Skeletal muscle cell (primary cell): ENCODE measurements at places on chromosomes 2 and 18.

- DNase-seq = no peak
Measured at GRCh38 chr2:174552880-174553279, 44.7 kb downstream of the WIPF1 start.

DNA sequence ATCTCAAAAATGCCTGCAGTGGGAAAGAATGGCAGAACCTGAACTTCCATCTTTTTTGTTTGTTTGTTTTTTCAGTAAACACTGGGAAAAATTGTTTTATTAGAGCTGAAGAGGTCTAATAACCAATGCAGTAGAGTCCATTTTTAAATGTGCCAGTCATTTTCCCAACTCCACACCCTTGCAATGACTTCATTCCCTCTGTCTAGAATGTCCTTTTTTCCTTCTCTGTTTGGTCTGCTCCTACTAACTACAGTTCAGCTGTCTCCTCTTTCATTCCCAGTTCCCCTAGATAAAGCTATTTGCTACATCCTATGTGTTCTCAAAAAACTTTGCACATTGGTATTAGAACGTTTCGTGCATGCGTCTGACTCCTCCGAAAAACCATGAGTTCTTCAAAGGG, 9.3 kb upstream of the RAPH1 start:
- no peak for DNase-seq

- no peak for DNase-seq
Measured at GRCh38 chr2:119426801-119427395, 4.8 kb upstream of the TMEM37 start.

- no peak for DNase-seq
Measured at GRCh38 chr18:634551-635045, 22.9 kb upstream of the TYMS start.

DNA sequence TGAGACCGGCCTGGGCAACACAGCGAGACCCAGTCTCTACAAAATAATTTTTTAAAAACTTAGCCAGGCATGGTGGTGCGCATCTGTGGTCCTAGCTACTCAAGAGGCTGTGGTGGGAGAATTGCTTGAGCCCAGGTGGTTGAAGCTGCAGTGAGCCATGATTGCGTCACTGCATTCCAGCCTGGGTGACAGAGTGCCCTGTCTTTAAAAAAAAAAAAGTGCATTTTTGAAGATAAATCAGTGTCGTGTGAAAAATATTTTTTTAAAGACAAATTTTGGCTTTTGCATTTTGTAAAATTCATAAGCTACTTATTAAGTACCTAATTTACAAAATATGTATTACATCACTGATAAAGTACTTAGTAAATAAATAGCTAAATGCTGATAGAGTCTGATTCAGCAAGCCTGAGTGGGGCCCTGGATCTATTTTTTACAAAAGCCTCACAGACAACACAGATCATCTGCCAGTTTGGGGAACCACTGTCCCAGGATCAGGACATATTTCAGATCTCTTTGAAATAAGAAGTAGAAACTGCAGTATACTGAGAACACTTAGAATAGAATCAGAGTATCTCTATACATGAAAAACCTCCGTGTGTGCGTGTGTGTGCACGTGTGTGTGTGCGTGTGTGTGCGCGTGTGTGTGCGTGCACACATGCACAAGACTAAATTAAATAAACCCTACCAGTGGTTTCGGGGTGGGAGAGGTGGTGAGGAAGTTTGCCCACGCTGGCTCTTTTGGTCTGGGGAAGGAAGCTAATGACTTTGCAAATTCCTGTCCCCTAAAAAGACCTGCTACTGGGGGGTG, 61.6 kb downstream of the AAK1 start:
- DNase-seq = no peak

GRCh38 chr2:31528823-31529222, 51.9 kb downstream of the SRD5A2 start:
- no peak for DNase-seq

- DNase-seq = no peak
Measured at GRCh38 chr2:174833737-174834136, 69.5 kb upstream of the CHRNA1 start.

- no peak for DNase-seq
Measured at GRCh38 chr2:145110668-145111356, 590.9 kb upstream of the ZEB2 start.

DNA sequence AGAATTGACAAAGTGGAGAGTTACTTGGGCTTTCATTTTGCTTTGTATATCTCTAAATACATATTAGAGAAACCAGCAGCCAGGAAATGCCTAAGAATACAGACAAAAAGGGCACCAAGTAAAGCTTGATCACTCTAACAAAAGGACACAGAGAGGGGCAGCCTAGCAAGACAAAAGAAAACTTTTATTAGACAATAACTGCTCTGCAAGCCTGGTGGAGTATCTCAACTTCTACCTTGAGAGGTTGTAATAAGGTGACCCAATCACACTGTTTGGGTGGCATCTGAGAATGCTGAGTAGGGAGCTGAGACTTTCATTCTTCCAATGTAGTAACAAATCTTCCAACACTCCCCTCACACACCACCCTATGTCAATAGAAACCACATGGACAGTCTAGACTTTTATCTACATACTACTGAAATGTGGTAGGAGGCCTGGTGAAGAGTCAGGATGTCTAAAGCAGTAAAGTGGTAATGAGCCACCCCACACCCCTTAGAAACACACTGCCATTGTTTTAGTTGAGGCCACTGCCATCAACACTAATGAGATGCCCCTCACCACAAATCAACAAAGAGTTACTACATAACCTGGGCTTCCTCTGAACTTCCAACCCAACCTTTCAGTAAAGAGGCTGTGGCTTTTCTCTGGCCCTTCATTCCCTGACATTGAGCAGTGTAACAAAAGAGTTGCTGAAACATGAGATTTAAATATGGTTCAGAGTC, 726.7 kb upstream of the POU3F3 start:
- no peak for DNase-seq

DNA sequence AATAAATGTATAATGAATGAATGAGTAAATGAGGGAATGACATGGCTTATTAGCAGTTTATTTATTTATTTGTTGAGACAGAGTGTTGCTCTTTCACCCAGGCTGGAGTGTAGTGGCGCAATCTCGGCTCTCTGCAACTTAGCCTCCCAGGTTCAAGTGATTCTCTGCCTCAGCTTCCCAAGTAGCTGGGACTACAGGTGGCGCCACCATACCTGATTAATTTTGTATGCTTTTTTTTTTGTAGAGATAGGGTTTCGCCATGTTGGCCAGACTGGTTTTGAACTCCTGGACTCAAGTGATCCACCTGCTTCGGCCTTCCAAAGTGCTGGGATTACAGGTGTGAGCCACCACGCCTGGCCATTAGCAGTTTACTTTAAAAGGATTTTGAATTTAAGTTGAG, 100.3 kb upstream of the CAVIN2 start:
- no peak for DNase-seq

- no peak for DNase-seq
Measured at GRCh38 chr18:709771-710170, 2.7 kb downstream of the ENOSF1 start.

GRCh38 chr2:10276481-10277292, 26.0 kb upstream of the HPCAL1 start:
- no peak for DNase-seq

GRCh38 chr2:129957891-129958290, 21.6 kb upstream of the RAB6C start:
- no peak for DNase-seq

DNA sequence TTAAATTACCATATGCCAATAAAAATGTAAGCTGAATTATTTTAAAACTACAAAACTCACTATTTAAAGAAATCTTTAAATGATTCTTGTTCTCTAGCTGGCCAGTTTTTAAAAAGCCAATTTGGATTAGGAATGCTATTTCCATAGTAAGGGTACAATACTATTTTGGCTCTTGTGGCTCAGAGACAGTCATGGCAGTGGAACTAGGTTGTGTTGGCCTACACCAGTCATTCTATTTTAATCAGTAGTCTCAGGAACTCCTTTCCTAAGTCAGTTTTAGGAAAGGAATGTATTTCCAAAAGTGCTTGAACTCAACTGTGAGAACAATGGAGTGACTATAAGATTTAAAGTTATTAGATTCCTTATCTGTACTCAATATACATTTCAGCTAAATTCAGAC, 5.9 kb downstream of the BOLL start:
- no peak for DNase-seq

GRCh38 chr2:240155745-240156390, 15.4 kb upstream of the OTOS start:
- no peak for DNase-seq

- DNase-seq = no peak
Measured at GRCh38 chr2:209806318-209806717, 34.7 kb downstream of the UNC80 start.

- no peak for DNase-seq
Measured at GRCh38 chr2:156625360-156626170, 189.4 kb downstream of the GPD2 start.

DNA sequence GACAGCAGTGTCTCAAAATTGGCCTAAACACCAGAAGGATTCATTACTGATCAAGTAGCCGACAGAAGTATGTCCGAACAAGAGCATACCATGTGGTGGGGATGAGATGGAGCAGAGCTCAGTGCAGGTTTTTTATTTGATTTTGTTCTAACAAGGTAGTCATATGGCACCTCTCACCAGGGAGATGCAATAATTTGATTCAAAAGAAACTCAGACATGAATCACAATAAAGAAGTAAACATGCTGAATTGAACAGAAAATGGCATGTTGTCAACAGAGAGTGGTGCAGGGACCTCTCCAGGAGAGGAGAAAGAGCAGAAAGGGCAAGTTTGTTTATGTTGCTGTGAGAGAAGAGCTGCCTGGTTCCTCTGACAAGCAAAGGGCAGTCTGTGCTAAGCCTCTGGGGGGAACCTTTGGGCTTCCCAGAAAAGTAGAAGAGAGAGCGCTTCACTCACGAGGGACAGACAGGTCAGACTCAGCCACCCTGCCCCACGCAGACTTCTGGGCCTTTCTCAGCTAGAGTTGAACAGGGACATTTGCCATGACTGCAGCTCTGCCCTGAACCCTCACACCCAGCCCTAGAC, 351.3 kb upstream of the RAB12 start:
- no peak for DNase-seq

DNA sequence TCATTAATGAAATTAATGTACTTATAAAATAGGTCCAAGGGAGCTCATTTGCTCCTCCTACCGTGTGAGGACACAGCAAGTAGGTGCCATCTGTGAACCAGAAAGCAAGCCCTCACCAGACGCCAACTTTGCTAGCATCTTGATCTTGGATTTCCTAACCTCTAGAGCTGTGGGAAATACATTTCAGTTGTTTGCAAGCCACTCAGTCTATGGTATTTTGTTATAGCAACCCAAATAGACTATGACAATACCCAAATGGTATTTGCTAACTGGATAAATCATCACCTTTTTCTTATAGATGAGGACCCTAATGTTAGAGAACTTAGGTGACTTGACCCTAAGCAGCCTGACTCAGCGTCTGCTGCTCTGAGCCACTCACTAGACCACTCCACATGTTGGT, 379.6 kb downstream of the HRH4 start:
- no peak for DNase-seq

- DNase-seq = no peak
Measured at GRCh38 chr2:105768961-105769452, 24.3 kb downstream of the NCK2 start.

DNA sequence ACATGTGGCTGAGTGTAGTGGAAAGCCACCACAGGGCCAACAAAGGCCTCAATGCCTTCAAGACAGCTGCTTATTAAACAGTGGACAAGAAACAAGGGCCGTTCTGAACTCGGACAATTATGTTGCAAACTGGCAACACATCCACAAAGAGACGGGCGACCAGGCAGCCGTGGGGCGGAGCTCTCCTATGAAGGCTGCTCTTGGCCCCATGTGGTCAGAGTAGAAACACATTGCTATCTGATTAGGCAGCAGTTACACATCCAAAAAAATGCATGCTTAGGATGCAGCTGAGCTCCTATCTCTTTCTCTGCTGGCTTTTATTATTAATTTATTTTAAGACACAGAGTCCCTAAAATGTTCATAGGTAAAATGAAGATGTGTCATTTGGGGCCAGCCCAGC, 163.4 kb downstream of the TMEM163 start:
- DNase-seq = no peak

DNA sequence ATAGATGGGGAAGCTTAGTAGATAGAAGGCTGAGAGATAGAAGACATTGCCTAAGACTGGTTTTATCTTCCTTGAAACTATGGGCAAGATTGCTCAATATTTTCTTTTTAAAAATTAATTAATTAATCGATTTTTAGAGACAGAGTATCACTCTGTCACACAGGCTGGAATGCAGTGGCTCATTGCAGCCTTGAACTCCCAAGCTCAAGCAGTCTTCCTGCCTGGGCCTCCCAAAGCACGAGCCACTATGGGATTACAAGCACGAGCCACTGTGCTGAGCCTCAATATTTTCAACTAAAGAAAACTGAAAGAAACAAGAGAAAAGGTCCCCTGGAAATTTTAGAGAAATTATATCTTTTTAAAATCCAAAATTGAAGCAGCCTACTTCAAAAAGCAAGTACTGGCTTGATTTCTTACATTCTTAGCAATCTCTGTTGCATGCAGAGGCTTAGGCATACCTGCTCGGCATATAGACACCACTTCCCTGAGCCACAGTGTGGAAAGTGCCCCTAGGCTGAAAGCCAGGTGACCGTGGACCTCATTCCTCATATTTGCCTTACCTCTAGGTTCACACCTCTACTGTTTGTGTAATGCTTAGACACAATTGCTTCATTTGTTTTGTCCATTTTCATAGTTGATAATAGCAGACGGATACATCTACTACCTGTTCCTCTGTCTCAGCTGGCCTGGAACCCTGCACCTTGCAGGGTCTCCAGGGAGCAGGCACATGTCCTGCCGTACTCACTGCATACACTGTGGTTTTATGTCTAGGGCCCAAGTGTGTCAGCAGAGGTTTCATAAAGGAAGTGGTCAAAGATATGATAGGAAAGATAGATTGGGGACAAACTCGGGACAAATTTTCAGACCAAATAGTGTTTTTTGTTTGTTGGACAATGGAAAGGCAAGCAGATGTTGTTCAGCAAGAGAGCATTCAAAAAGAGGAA, 166.5 kb upstream of the ALPP start:
- no peak for DNase-seq

- no peak for DNase-seq
Measured at GRCh38 chr2:129882476-129882875, 97.0 kb upstream of the RAB6C start.

- DNase-seq = no peak
Measured at GRCh38 chr18:25043104-25043503, 308.9 kb downstream of the ZNF521 start.

DNA sequence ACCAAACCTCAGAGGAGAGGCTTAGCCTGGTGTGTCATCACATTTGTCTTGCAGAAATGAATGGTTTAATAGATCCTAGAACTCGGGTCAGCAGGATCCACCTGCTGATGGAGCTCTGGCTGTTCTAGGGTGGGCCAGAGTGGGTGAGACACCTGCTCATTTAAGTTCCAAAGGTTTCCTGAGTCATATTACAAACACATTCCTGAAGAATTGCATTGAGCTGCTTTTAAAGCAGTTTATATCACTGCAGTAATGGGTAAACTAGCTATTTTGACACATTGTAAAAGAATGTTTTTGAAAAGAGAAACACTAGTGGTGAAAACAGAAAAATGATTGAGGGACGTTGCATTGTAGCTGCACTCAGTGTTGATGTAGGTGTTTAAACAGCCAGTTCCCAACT, 175.3 kb upstream of the TCF4 start:
- peak; percentile 47 for DNase-seq

GRCh38 chr18:61851940-61852451, 40.8 kb downstream of the RNF152 start:
- DNase-seq = peak; percentile 51

GRCh38 chr2:71538656-71539265, 85.4 kb downstream of the DYSF start:
- DNase-seq = no peak
